Activated T-cell treated with anti-CD3 and anti-CD28 coated beads, Interleukin-2, amount 50 U/mL, for 4 hours (primary cell): ENCODE measurements at places on chromosomes 7 and 10. TPM values are rescaled to one million over a fixed set of nuclear protein-coding genes. Genes with fewer than 3 reads are reported as not detected.

GRCh38 chr7:154287356-154287755 is 235.2 kb downstream of the DPP6 start:
- no peak for DNase-seq

GRCh38 chr7:108368466-108368865 is 87.8 kb downstream of the NRCAM start:
- no peak for DNase-seq

DNA sequence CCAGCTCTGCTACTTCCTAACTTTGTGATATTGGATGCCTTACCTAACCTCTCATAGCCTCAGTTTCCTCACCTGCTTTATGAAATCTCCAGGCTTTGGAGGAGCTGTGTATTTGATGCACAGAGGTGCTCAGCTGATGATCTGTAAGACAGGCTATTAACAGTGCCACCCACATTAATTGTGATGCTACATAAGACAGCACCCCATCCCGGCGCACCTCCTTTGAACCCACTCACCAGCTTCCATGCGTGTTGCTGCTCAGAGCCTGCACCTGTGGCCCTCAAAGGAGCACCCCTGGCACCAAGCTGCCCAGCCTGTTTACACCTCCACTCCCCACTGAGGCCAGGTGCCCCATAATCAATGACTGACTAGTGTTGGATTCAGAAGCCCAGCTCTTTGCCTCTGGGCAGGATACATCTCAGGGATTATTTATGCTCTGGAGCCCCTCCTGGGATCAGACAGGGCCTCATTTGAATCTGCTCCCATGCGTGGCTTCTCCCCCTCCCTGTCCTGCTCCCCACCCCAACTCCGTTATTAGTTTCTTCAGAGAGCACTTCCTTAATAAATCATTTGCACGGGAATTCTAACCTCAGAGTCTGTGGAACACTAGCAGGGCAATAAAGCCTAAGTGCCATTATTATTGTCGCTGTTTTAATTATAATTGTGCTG is 87.7 kb downstream of the GFRA1 start:
- DNase-seq: no peak

- DNase-seq: no peak
These were observed 188.5 kb downstream of the TMEM178B start for GRCh38 chr7:141262101-141263090.

DNA sequence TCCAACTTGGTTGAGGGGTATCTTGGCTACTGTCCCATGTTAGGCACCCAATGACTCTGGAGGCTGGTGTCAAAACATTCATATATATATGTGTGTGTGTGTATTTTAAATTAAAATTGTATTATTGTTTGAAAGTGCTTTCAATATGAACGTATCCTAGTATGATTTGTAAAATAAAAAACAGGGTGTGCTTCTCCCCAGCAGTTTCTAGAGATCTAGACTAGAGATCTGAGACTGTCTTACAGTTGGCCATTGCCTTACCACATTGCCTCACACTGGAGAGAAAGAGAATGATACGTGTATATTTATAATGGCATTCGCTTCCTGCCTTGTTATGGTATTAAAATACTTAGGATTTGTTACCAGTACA is 1.2 kb downstream of the BAG3 start:
- DNase-seq: no peak

GRCh38 chr7:7761974-7762779 is 43.8 kb upstream of the RPA3 start:
- no peak for DNase-seq

GRCh38 chr7:130949550-130949949 is 215.5 kb upstream of the KLF14 start:
- DNase-seq: no peak

Gene HMX2
- not detected for total RNA-seq

Gene CDC14C
- total RNA-seq: not detected
